Colonic mucosa (tissue), 4 donors: ENCODE measurements at places on chromosomes 6 and 20. TPM values are rescaled to one million over a fixed set of nuclear protein-coding genes. Genes with fewer than 3 reads are reported as not detected.

GRM1 gene
- total RNA-seq, result not detected

GRCh38 chr6:125486881-125487280 is 185.1 kb upstream of the HDDC2 start:
- no peaks in the 10 kb centered on the region for H3K27me3 ChIP-seq
- no peak overlapping the region for H3K4me3 ChIP-seq
- DNase-seq, result no peak
- no peaks in the 10 kb centered on the region for H3K4me1 ChIP-seq

DNA sequence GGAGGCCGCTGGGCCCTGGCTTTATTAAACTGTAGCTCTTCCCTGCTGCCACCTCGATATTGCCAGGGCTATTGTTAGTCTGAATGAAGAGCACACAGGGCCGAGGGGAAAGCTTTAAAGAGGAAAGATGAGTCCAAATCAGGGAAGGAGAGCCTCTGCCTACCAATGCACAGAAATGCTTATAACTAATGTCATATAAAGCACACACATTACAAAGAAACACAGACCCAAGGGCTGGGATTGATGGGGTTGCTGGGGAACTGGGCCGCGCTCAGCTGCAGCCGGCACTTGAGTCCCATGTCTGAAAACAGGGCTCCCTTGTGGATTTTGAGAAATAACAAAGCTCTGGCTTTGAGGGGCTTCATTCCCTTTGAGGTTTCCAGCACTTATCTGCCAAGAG is 232.6 kb downstream of the CD83 start:
- H3K4me3 ChIP-seq, result no peak overlapping the region
- H3K27ac ChIP-seq, result no peak overlapping the region
- H3K27me3 ChIP-seq, result no peaks in the 10 kb centered on the region
- H3K36me3 ChIP-seq, result no peaks in the 10 kb centered on the region

DNA sequence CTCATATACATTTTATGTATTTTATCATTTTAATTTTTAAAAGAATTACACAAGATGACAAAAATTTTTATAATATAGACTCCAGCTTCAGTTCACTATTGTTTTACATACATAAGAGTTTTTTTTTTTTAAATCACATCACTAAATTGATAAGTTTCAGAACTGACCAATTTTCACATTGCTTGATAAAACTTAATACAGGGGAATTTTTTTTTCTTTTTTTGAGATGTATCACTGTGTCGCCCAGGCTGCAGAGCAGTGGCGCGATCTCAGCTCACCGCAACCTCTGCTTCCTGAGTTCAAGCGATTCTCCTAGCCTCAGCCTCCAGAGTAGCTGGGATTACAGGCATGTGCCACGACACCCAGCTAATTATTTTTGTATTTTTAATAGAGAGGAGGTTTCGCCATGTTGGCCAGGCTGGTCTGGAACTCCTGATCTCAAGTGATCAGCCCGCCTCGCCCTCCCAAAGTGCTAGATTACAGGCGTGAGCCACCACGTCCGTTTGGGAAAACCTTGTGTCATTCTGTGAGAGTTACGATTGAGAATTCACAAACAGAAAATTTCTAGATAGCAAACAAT is 36.6 kb upstream of the BTN3A2 start:
- H3K4me1 ChIP-seq, result peaks cover 11% of the 10 kb centered on the region
- no peak overlapping the region for H3K27ac ChIP-seq
- no peak for DNase-seq
- no peak overlapping the region for H3K4me3 ChIP-seq
- no peaks in the 10 kb centered on the region for H3K36me3 ChIP-seq
